Esophagus muscularis mucosa (tissue), 4 donors: ENCODE measurements at places on chromosomes 3 and 15. TPM values are rescaled to one million over a fixed set of nuclear protein-coding genes. Genes with fewer than 3 reads are reported as not detected.

DNA sequence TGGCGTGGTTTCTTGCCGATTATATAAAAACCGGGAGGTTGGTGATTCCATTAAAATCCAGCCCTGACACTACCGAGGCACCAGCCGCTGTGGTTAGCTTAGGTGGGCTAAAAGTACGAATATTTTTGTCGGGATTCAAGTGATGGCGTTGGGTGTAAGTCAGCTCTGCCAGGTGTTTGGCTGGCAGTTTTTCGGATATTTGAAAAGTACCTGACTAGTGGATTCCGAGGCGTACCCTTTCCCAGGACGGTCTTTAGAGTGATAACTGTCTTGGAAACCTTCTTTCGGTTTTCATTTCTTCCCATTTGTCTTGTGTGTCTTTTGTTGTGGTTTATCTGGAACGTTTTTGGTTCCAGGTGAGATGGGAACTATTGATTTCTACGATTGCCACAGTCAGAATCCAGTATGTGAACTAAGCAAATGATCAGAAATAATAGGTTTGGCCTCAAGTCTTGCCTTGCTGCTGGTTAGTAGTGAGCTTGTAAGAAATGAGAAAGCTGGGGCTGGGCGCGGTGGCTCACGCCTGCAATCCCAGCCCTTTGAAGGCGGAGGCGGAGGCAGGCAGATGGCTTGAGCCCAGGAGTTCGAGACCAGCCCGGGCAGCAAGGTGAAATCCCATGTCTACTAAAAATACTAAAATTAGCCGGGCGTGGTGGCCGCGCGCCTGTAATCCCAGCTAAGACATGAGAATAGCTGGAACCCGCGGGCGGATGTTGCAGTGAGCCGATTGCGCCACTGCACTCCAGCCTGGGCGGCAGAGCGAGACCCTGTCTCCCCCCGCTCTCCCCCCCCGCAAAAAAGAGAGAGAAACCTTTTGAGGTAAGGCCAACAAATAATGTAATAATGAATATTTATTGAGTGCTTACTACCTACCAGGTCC, 1.4 kb downstream of the FYTTD1 start:
- no peaks in the 10 kb centered on the region for H3K27me3 ChIP-seq
- DNase-seq = no peak
- H3K4me3 ChIP-seq = peak overlapping the region; percentile 86
- H3K27ac ChIP-seq = peak overlapping the region; percentile 99
- peaks cover 40% of the 10 kb centered on the region for H3K4me1 ChIP-seq

NEIL1 gene
- total RNA-seq = 14.1 TPM

DNA sequence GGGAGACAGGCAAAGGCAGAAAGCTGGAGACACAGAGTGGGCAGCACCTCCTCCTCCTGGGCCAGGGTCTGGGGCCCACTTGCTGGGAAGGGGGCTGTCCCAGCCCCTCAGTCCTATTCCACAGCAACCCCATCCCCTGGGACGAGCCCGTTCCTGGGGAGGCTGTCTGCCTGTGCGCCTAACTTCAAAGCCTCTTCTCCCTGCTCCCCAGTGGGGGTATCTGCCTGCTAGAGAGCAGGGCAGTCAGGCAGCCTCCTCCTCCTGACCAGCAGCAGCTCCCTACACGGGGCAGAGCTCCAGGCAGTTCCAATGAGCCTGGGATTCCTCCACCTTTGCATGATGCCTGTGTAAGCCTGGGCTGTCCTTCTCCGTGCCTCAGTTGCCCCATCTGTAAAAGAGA, 6.9 kb downstream of the PTH1R start:
- H3K27me3 ChIP-seq = peaks cover 31% of the 10 kb centered on the region
- no peak overlapping the region for H3K4me3 ChIP-seq
- peaks cover 58% of the 10 kb centered on the region for H3K4me1 ChIP-seq
- no peaks in the 10 kb centered on the region for H3K36me3 ChIP-seq

- H3K27ac ChIP-seq = peak overlapping the region; percentile 99
- no peaks in the 10 kb centered on the region for H3K27me3 ChIP-seq
- H3K36me3 ChIP-seq = no peaks in the 10 kb centered on the region
Measured at GRCh38 chr3:150407808-150408220, 284 bp upstream of the TSC22D2 start.

DNA sequence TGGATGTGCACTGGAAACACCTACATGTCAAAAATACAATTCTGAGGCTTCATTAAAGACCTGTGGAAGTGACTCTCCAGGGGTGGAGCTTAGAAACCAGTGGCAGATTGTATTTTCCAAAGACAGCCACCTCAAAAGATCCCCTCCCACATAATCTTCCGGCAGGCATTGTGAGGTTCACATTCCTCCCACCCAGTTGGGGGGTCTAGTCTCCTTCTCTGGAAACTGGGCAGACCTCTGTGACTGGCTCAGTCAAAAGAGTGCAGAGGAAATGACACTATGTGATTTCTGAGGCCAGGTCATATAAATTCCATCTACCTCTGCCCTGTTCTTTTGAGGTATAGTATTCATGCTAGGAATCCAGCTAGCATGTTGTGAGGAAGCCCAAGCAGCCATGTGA, 1.9 kb upstream of the CFAP92 start:
- DNase-seq = no peak
- no peak overlapping the region for H3K4me3 ChIP-seq

GRCh38 chr3:50574444-50574831, 5.1 kb downstream of the HEMK1 start:
- H3K36me3 ChIP-seq = peaks cover 68% of the 10 kb centered on the region
- peaks cover 30% of the 10 kb centered on the region for H3K4me1 ChIP-seq
- no peaks in the 10 kb centered on the region for H3K27me3 ChIP-seq
- DNase-seq = no peak

GRCh38 chr15:41799488-41799805, 25.2 kb downstream of the MAPKBP1 start:
- no peak overlapping the region for H3K27ac ChIP-seq
- H3K27me3 ChIP-seq = no peaks in the 10 kb centered on the region
- DNase-seq = no peak
- no peaks in the 10 kb centered on the region for H3K36me3 ChIP-seq
- H3K4me1 ChIP-seq = peaks cover 29% of the 10 kb centered on the region

BMF gene
- 5.0 TPM for total RNA-seq

STRC gene
- total RNA-seq = not detected

- no peaks in the 10 kb centered on the region for H3K36me3 ChIP-seq
- no peaks in the 10 kb centered on the region for H3K27me3 ChIP-seq
- H3K4me1 ChIP-seq = no peaks in the 10 kb centered on the region
- no peak for DNase-seq
- H3K4me3 ChIP-seq = no peak overlapping the region
Measured at GRCh38 chr15:96135166-96136093, 195.1 kb upstream of the NR2F2 start.

DNA sequence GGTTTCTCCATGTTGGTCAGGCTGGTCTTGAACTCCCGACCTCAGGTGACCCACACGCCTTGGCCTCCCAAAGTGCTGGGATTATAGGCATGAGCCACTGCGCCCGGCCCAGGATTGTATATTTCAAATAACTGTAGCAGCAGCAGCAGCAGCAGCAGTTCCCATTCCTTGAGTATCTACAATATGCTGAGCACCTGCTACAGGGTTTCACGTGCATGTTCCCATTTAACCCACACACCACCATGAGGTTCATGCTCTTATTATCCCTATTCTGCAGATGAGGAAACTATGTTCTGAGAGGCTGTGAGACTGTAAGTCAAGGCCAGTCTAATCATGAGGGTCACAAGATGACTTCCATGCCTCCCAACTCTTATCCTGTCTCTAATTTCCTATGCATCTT, 30.9 kb upstream of the FOXP1 start:
- H3K27me3 ChIP-seq = no peaks in the 10 kb centered on the region
- H3K4me3 ChIP-seq = no peak overlapping the region
- H3K36me3 ChIP-seq = no peaks in the 10 kb centered on the region
- H3K4me1 ChIP-seq = peaks cover 9% of the 10 kb centered on the region

IL16 gene
- total RNA-seq = 34.9 TPM

NEK10 gene
- total RNA-seq = 0.83 TPM

- no peaks in the 10 kb centered on the region for H3K27me3 ChIP-seq
- no peak overlapping the region for H3K4me3 ChIP-seq
Measured at GRCh38 chr3:187870360-187871203, 125.3 kb upstream of the BCL6 start.

DNA sequence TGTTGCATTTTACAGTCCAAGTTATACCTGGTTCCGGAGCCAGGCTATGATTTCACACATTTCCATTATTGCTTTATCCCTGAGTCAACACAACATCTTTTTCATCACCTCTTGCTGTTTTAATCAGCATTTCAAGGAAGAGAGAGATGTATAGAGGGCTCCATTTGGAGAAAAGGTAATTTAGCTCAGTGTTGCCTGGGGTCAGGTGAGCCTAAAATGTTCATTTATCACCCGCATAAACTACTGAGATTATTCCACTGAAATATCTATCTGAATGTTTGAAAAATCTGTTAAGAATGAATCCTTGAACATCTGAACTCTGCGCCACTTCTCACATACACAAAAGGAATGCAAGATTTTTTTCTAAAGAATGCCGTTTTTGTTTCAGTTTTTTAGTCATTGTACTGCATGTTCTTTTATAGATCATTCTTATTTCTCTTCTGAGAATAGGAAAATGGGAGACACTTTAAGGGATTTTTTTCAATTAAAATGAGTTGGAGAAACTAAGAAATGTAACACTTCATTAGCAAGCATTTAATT, 51.5 kb upstream of the AGTR1 start:
- no peak for DNase-seq
- peaks cover 14% of the 10 kb centered on the region for H3K4me1 ChIP-seq
- no peaks in the 10 kb centered on the region for H3K27me3 ChIP-seq

DNA sequence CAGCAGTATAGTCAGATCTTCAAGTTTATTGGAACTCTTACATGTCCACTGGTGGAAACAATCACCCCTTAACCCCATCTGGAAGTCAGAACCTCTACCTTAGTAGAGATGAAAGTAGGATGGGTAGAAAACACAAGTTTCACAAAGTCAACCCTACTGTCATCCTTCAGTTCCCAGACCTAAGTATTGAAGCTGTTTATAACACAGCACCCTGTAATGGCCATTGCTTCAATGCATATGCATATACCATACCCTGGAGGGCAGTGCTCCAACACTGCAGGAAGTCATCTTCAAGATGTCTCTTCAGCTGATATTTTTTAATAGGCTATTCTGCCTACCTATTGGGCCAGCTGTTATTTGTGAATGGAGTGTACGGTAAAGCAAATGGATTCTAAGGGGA, 241.3 kb downstream of the UBE2E2 start:
- no peak for DNase-seq
- H3K36me3 ChIP-seq = no peaks in the 10 kb centered on the region
- no peaks in the 10 kb centered on the region for H3K4me1 ChIP-seq
- H3K27ac ChIP-seq = no peak overlapping the region
- H3K27me3 ChIP-seq = no peaks in the 10 kb centered on the region

DNA sequence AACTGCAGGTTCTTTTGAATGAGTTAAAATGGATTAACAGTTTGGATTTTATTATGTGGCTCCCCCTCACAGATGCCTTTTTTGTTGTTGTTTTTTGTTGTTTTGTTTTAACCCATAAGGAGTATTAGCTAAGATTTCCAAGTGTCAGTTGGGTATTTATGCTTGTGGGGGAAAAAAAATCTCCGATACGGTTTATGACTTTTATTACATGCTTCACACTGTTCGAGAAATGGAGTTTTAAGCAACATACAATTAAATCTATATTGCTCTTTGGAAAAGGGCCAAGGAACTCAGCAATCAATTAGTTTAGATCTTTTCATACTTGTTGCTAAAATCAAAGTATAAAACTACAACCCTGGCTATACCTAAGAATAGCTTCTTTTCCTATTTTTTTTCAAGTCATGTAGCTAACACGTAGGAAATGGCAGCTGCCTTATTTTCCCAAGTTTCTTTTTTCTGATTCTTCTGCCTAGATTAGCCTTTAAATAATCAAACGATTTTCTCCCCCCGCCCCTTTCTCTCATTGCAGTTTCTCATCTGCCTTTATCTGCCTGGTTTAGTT, 16.0 kb downstream of the NR2F2 start:
- peak overlapping the region; percentile 82 for H3K4me3 ChIP-seq
- H3K4me1 ChIP-seq = peaks cover 11% of the 10 kb centered on the region
- H3K27me3 ChIP-seq = no peaks in the 10 kb centered on the region
- peak overlapping the region; percentile 97 for H3K27ac ChIP-seq
- H3K36me3 ChIP-seq = no peaks in the 10 kb centered on the region
- DNase-seq = no peak

DNA sequence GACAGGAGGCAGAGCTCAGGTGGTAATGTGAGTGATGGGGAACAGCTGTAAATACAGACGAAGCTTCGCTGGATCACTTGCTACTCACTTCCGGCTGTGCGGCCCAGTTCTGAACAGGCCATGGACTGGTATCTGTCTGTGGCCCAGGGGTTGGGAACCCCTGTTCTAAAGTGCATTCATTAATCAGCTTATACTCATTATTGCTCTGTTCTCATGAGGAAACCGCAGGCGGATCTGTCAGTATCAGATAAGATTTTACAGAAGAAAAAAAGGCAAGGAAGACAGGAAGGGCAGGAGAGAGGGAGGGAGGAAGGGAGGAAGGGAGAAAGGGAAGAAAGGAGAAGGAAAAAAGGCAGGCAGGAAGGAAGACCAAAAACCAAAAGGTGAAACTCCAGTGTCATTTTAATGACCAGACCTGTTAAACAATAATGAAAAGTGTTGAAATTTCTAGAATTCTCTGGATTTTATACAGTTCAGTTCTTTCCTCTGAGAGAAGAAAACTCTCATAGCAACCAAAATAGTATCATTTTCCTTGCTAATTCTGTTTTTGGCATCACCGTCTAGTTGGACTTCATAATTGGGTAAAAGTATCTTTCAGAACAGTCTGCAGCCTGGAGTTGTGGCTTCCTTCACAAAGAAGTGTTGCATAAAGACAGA, 128.0 kb upstream of the PROK2 start:
- no peak overlapping the region for H3K27ac ChIP-seq
- no peak overlapping the region for H3K4me3 ChIP-seq
- no peak for DNase-seq
- peaks cover 7% of the 10 kb centered on the region for H3K4me1 ChIP-seq
- H3K36me3 ChIP-seq = no peaks in the 10 kb centered on the region

SLC51B gene
- not detected for total RNA-seq

- no peaks in the 10 kb centered on the region for H3K27me3 ChIP-seq
- H3K27ac ChIP-seq = no peak overlapping the region
- no peak overlapping the region for H3K4me3 ChIP-seq
- no peak for DNase-seq
- H3K36me3 ChIP-seq = no peaks in the 10 kb centered on the region
- peaks cover 28% of the 10 kb centered on the region for H3K4me1 ChIP-seq
Measured at GRCh38 chr3:71433631-71434030, 149.9 kb downstream of the FOXP1 start.
